ENCODE measurements at places on chromosomes 3 and 15.
A peak's percentile ranks its signal among the peaks of the same experiment; 100 is the strongest.

GRCh38 chr3:58090351-58090750 lies 82.1 kb downstream of the FLNB start:
- no peak for DNase-seq

GRCh38 chr15:84778194-84778593 lies 29.8 kb downstream of the ZNF592 start:
- DNase-seq = peak; percentile 34

GRCh38 chr15:39444735-39445470 lies 136.0 kb upstream of the THBS1 start:
- no peak for DNase-seq

DNA sequence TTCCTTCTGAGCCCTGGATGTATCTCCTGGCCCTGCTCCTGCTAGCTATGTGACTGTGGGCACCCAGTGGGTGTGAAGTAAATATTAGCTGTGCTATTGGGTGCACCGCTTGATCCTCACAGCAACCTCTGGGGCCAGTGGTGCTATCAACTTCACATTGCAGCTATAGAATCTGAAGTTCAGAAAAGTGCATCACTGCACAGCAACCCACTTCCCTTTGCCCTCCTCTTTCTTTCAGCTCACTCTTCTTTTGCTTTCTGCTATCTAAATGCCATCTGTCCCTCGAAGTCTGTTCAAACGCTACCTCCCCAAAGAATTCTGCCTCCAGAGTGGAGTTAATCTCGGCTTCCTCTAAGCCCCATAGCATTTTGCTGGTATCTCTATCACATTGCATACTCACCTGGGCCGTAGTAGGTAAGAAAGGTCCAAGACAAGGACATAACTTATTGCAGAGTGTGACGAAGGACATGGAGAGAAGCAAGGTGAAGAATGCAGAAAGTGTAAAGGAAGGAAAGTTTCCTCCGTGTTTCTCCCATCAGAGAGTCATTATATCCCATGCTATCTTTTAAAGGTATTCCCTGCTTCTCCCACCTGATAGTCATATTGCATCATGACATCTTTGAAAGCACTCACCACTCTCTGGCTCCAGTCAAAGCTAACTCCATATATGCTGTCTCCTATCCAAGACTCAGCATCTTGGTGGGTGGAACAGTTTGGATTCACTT lies 57.1 kb upstream of the BCL6 start:
- DNase-seq = no peak

- DNase-seq = peak; percentile 89
These were observed 1.5 kb downstream of the MEGF11 start for GRCh38 chr15:66251790-66252684.

DNA sequence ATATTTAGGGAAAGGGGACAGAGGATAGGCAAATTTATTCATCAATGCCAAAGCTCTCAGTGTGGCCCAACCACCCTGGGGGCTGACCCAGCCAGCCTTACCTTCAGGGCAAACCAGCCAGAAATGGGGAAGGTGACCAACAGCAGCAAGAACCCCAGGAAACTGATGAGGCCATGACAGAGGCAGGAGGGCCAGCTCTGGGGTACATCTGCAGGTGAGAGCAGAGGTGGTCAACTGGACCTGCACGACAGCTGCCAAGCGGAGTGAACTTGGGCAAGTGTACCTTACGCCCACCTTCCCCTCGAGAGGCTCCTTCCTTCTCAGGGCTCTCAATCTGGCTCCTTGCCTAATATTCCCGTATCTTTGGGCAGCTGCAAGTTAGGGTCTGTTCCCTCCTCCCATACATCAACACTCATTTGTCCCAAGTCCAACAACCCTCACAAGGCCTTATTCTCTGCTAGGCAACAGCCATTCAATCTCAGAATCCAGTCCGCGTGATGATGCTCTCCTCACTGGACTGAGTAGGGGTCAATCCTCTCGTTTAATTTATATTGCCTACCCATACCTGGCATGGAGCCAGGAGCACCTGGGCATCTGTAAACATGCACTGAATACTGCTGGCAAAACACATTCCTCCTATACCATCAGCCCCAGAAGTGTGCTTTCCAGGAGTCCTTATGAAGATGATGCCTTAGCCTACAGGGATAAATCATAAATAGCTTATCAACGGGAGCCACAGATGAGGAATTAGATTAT lies 1.7 kb downstream of the STOML1 start:
- no peak for DNase-seq

- no peak for DNase-seq
These were observed 21.2 kb downstream of the CCR8 start for GRCh38 chr3:39350714-39351113.

- no peak for DNase-seq
These were observed 18.0 kb upstream of the RAB7A start for GRCh38 chr3:128707928-128708494.

- no peak for DNase-seq
These were observed 76.1 kb upstream of the TPM1 start for GRCh38 chr15:62966294-62967078.

GRCh38 chr3:29255854-29256696 lies 24.8 kb upstream of the RBMS3 start:
- no peak for DNase-seq

GRCh38 chr3:85760342-85760741 lies 801.6 kb downstream of the CADM2 start:
- DNase-seq = no peak

- DNase-seq = no peak
These were observed 46.4 kb upstream of the MBNL1 start for GRCh38 chr3:152222327-152222726.

DNA sequence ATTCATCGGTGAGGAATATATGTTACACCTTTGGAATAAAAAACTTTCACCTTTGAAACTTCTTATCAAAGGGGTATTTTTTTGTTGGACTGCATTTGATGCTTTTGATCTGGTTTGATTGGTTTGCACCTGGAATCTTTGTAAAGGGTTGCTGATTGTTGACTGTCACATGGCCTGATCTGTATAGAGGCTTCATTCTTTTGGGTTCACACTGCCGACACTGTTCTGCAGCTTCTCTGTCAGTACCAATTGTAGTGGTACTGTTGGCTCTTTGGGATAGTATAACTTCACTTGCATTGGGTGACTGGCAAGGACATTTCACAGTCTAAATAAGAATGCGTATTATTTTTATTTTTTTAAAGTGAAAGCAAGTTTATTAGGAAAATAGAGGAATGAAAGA lies 155.7 kb downstream of the DOCK3 start:
- DNase-seq = no peak

- peak; percentile 75 for DNase-seq
These were observed 59.8 kb upstream of the KLHL25 start for GRCh38 chr15:85854345-85855097.

- no peak for DNase-seq
These were observed 84.3 kb downstream of the KCNH8 start for GRCh38 chr3:19232566-19232965.

DNA sequence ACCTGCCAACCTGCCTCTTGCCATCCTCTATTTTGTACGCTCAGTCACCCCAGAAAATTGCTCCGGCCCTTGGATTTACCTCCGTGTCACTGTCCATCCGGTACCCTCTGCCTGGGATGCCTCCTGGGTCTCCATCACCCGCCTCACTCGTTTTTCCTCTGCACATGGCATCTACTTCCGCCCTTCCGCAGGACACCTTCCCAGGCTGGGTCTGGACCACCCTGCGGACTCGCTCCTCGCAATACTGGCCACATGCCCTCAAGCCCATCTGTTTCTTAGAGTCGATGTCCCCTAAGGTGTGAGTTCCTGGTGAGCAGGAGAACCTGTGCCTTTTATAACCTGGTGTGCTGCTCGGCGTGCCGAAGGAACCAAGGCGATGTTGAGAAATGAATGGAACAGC lies 58.5 kb downstream of the APBA2 start:
- no peak for DNase-seq

GRCh38 chr3:9198899-9199335 lies 50.5 kb downstream of the SRGAP3 start:
- no peak for DNase-seq

DNA sequence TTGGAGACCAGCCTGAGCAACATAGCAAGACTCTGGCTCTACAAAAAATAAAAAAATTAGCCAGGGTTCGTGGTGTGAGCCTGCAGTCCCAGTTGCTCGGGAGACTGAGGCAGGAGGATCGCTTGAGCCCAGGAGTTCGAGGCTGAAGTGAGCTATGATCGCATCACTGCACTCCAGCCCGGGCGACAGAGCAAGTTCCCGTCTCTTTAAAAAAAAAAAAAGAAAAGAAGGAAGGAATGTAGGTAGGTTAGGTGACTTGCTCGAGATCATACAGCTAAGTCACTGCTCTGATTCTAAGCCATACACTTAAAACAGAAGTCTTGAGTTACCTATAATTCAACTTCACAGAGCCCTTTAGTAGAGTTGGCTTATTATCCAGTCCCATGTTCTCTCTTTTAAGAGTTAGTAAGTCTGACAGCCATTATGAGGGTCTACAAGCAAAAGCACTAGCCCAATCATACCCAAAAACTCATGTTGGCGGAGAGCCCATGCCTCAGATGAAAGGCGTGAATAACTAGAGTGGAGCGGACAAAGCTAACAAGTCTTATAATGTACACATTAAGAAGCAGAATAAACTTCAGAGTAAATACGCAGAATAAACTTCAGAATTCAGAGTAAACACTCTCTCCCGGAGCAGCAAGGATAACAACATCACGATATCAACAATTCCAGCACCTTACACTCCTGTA lies 768 bp downstream of the AAGAB start:
- DNase-seq = no peak

- no peak for DNase-seq
These were observed 265.4 kb upstream of the HES1 start for GRCh38 chr3:193870376-193871219.

GRCh38 chr3:39125841-39126500 lies 18.5 kb downstream of the TTC21A start:
- no peak for DNase-seq

DNA sequence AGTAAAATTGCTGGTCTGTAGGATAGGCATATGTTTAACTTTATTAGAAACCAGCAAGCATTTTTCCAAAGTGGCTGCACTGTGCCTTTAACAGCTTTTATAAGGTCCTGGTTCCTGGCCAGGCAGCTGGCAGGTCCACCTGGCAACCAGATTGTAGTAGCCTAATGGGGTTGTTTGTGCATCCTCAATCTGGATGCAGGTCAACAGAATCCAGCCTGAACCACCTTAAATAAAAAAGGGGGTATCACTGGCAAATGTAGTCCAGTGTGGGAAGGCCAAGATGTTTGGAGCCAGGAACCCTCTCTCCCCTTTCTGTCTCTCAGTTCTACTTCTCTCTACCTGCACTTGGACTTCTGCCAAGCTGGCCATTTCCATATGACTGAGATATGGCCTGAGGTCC lies 200.3 kb downstream of the ZNF621 start:
- no peak for DNase-seq

DNA sequence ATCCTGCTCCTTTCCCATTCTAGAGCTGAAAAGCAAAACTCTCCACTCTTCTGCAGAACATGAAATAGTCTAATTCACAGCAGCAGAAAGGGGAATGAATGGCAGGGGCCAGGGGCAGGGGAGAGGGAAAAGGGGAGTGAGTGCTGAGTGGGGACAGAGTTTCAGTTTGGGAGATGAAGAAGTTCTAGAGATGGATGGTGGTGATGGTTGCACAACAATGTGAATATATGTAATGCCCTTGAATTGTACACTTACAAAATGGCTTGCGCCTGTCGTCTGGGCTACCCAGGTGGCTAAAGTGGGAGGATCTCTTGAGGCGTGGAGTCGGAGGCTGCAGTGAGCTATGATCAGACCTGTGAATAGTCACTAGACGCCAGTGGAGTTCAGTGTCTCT lies 78.5 kb upstream of the MEF2A start:
- no peak for DNase-seq

GRCh38 chr3:141476033-141476432 lies 10.8 kb upstream of the RASA2 start:
- DNase-seq = no peak

DNA sequence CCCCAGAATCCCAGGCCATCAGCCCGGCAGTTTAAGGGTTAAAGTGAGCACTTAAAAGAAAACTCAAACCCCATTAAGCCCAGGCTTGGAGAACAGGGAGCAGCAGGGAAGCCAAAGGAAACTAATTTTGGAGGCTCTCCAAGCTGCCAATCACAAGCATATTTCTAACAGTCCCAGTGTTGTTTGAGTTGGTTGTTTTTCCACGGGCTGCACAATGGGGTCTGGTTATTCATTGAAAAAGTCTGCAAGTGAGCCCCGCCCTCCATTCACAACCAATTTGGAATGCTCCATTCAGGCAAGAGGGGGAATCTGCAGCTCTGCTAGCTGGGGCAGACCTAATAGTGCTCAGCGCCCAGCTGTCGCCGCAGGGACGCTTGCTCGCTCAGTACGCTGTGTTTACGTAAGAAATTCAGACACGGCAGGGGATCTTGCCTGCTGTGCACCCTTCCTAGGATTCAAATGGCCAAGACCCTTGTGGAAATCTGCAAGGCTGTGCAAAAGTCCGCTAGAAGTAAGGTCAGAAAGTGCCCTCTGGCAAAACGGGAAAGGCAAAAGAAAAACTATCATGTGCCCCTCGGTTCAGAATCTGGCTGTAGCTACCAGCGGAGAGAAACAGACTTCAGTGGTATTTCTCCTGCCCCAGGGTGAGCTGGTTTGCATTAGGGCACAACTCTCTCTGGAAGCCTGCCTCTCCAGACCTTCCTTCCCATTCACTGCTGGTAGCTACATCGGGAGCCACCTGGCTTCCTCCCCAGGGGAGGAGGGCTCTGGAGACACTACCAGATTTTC lies 11.0 kb downstream of the ETV5 start:
- peak; percentile 87 for DNase-seq

DNA sequence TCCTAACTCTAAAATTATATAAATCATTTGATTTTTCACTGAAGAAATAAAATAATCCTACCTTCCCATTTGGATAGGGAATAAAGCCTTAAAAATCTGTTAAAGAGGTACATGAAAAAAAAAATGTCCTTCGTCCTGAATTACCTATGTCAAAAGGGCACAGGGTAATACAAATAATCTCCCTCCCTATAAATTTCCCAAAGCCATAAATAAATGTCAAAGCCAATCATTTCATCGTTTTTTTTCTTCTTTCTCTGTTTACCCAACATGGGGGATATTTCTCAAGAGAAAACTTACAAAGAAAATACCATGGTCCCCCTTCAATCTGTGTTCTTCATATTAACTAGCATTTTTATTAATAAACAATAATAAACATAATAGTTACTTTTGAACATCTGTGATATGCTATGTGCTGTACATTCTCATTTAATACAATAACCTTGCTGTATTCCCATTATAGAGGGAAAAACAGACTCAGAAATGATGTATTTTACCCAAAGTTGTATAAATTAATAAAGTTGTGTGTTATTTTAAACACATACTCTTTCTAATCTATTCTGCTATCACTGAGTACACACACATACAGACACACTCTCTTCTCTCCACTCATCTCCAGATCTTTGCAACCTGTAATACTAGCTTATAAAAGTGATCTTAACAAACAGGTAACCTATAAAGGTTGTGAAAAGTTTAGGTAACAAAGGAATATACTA lies 910 bp upstream of the ANKRD28 start:
- DNase-seq = no peak
